Activated T-cell treated with anti-CD3 and anti-CD28 coated beads for 48 hours (primary cell): ENCODE measurements at places on chromosomes 7 and 10.

GRCh38 chr7:56074371-56074791 is 10.3 kb downstream of the SUMF2 start:
- peak; percentile 55 for DNase-seq

GRCh38 chr7:129240119-129240820 is 15.4 kb downstream of the AHCYL2 start:
- DNase-seq = no peak

GRCh38 chr7:105786520-105787470 is 89.6 kb downstream of the ATXN7L1 start:
- DNase-seq = no peak

GRCh38 chr10:35578618-35578956 is 26.6 kb upstream of the GJD4 start:
- DNase-seq = no peak

DNA sequence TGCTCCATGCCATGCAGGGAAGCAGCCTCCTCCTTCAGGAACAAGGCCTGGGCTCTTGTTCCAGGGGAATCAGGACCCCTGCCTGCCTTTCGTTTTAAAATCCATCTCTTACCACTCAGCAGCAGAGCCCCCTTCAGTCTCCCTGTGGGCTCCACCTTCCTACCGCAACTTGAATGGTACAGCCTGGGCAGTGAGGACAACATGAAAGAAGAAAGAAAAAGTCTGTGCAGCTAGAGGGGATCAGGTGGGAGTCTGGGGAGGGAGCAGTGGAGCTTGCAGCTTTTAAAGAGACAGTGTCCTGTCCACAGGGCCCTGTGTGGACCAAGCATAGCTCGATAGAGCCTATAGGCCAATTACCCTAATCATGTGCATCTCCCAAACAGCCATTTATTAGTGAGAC is 3.7 kb downstream of the PLXNA4 start:
- DNase-seq = no peak

- DNase-seq = no peak
These were observed 50.8 kb upstream of the RNF32 start for GRCh38 chr7:156589808-156590207.

GRCh38 chr7:149732611-149733010 is 40.8 kb downstream of the ZNF467 start:
- no peak for DNase-seq

DNA sequence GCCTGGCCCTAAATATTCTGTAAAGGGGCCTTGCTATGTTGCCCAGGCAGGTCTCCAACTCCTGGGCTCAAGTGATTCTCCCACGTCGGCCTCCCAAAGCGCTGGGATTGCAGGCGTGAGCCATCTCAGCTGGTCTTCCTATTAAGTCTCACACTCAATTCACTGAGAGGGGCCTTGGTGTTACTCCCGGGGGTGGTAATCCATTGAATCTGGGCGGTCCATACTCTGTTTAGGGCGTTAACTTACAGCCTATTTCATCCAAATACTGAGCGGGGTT is 665 bp upstream of the SRRT start:
- no peak for DNase-seq

GRCh38 chr10:66257801-66258200 is 668.0 kb upstream of the LRRTM3 start:
- DNase-seq = no peak

GRCh38 chr7:127997226-127997922 is 33.9 kb downstream of the LRRC4 start:
- DNase-seq = no peak

DNA sequence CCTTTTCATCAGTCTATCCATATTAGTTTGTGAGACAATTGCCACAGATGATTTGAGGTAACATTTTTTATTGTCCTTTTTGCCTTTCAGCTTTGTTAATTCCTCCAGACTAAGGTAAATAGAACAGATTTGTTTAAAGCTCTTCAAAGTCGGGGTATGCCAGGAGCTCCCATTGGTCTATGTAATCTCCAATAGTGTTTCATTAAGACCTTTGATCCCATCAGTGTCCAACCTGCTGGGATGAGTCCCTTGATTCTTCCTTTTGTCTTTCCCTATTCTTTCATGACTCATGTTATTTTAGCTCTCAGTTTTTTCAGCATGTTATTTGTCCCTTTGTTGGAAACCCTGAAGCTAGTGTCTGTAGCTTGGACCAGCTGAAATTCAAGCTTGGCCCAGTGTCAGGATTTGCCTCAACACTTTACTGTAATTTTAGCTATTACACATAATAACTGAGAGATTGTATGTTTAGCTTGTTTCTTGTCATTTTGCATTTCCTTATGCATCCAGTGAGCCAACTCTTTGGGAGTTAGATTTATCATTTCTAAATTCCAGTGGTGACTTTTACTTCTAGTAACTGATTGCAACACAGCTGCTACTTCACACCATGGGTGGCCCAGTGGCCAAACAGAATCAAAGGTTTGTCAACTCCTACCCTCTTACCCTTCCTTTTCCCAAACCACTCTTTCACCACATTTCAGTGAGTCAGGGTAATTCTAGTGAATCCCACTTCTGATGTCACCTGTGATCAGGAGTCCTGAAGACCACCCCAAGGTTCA is 15.3 kb downstream of the AGBL3 start:
- no peak for DNase-seq

DNA sequence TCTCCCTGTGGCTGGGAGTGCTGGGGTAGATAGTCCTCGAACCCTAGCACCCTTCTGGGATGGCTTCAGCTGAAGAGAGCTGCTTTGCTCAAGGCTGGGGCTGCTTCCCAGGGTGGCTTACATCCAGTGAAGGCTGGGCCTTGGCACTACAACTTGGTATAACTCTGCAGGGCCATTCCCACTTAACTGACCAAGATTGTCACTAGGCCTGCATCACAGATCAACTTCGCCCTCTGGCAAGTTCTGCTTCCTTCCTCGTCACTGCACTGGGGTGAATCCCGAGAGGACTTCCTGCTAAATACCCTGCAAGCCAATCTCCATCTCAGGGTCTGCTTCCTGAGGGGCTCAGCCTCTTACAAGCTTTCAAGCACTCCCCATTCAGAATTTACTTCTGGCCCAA is 195.2 kb downstream of the DOCK4 start:
- no peak for DNase-seq

DNA sequence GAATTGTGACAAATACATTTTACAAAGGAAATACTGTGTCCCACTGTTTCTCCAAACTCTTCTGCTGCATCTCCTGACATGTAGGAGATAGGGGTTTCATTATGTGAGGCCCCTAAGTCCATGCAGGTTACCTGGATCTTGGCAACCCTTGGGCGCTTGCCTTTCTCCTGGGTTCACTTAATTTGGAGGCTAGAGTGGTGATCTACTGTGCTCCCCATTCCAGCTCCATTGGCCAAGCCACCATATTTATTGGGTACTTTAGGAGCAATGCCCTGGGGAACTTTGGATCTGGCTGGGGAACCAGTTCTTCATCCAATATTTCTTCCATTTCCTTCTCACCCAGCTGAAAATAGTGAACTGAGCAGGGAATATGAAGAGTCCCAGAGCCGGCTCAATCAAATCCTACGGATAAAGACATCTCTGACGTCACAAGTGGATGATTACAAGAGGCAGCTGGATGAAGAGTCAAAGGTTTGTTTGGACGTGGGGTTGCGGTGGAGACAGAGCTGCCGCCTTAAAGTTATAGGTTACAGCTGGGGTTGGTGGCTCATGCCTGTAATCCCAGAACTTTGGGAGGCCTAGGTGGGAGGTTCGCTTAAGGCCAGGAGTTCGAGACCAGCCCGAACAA is 18.5 kb downstream of the MYH16 start:
- DNase-seq = no peak

DNA sequence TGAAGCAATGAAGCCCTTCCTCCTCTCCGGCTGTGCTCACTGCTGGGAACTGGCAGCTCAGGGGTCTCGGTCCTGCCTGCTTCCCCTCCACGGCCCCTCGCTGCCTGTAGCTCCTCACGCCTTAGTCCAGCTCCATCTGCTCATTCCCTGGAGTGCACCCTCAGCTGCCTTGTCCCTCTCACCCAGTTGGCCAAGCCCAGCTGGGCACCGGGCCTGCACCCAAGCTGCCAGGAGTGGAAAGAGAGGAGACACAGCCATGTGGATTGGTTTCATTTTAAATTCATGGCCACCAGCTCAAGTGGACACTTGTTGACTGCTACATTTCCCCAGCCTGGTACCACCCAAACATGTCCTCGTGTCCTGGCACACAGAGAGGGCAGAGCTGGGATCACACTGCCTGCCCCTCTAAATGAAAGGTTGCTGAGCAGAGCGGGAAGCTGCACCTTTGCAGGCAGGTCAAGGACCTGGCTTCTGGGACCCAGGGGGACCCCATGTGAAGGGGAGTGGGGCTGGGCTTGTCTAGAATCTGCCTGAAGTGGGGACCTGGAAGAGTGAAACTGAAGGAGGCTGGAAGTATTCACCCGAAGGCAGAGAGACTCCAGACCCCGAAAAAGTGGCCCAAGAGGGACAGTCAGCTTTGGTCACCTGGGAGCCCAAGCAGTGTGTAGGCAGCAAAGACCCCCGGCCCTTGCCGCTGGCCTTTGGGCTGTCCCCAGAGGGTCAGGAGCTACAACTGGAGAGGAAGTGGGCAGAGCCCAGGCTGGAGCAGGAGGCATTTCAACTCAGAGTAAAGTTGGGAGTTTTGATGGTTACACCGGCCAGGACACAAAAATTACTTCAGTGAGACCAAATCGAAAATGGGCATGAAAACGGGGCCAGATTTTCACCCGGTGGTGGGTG is 15.0 kb upstream of the BNIP3 start:
- no peak for DNase-seq

DNA sequence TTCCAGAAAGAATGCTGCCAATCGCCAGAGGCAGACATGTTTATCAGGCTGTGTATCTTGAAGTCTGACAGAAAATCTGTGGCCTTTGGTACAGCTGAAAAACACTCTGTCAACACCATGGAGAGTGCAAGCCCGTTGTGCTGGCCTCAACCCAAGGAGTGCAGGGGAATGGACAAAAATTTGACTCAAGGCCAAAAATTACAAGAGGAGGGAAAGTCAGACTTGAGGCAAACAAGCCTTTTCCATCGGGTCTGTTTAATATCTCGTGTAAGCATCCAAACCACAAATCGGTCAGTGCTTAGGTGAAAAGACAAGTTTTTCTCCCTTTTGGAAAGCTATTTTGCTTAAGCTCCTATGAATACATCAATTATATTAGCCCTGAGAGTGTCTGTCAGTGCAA is 305.3 kb upstream of the NFE2L3 start:
- no peak for DNase-seq

DNA sequence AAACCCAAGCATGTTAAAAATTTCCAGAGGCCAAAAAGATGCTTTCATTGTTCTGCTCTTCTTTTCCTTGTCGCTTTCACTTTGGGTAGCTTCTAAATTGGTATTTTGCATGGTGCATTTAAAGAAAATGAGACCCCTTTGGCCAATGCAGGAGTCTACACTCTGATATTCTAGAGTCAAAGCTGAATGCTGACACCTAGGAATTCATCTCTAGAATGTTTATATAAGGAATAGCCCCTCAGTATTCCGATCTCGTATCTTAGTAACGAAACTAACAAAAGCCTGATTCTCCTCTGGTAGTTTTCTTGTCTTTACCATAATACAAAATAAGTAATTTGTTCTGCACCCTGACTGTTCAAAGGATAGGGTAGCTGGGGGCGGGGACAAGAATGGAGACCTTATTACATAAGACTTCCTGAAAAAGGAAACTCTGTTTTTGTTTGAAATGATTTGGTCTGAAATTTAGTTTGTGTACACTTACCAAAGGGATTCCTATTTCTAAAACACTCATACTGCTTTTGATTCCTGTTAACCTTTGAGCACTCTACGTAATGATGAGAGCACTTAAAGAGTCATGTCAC is 17.1 kb downstream of the IKZF1 start:
- no peak for DNase-seq

GRCh38 chr10:27819781-27820531 is 74.3 kb upstream of the MKX start:
- no peak for DNase-seq

- DNase-seq = no peak
These were observed 3.3 kb downstream of the TSGA13 start for GRCh38 chr7:130683026-130683425.

DNA sequence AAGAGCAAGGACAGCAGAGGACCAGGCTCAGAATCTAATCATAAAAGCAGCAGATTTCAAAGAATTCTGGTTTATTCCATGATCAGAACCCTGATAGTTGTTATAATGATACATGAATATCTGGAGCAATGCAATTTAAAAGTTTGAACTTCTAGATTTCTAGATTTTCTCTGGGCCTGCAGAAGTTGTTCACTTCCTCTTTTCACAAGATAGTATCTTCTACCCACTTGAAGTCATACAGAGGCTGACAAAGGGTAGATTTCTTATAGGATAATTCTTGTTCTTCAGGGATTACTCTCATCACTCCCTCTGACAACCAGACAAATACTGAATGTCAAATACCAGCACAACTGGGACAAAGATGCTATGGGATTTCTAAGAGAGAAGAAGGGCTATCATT is 320.0 kb upstream of the ETV1 start:
- DNase-seq = no peak

GRCh38 chr7:14639801-14640200 is 262.8 kb downstream of the DGKB start:
- no peak for DNase-seq

DNA sequence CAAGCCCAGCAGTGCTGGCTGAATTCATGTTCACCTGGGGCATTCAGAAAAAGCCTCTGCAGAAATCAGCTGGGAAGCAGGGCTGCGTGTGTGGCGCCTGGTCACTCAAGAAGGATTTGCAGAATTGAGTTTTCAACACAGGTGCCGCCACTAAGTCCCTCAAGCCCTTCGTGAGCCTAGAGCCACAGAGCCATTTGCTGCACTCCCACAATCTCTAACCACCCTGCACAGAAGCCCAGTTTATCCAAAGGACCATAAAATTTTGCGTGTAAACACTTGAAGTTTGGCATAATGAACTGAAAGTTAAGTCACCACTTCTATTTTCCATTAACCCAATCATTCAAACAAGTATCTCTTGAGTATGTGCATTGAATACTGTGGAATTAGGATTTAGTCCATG is 136.2 kb downstream of the DIP2C start:
- DNase-seq = no peak

DNA sequence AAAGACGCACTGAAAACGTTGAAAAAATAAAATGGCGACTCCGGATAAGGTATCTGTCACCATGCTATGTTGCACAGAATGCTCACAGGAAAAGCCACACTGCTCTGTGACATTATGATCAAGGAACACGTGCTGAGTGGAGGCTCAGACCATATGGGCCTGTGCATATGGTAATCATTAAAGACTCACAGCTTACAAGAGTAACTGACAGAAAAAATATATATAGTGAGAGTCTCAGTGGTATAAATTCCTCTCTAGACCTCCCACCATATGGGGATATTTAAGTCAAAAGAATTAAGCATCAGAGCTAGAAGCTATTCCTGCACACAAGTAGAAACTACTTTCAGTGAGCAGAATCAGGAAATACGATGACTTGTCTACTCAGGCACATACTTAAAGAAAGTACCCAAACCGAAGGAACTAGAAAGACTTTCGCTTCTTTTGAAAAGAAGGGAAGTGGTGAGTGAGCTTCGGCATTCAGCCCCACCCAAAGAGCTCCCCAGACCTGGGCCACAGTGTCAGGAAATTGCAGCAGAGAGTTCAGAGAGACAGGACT is 65.1 kb upstream of the MPP7 start:
- DNase-seq = peak; percentile 35

DNA sequence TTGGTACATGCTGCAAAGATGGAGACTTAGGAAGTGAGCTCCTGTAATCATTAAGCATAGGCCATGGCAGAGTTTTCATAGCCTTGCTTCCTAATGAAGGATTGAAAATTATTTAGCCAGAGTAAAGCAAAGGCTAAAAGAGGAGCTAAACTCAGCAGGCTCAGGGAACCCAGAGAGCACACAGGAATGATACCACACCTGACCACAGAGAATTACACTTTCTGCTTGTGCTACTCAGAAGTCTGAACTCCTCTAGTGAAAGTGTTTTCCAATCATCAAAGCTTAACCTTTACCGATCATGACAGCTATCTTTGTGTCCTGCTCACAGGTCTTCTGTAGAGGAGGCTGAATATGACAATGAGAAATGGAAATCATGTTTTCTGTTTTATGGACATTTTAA is 347.7 kb downstream of the OTUD1 start:
- DNase-seq = no peak
